ENCODE measurements at places on chromosomes 3 and 15.
A peak's percentile ranks its signal among the peaks of the same experiment; 100 is the strongest.

GRCh38 chr15:78414621-78415250 lies 23.3 kb upstream of the IREB2 start:
- DNase-seq = no peak

DNA sequence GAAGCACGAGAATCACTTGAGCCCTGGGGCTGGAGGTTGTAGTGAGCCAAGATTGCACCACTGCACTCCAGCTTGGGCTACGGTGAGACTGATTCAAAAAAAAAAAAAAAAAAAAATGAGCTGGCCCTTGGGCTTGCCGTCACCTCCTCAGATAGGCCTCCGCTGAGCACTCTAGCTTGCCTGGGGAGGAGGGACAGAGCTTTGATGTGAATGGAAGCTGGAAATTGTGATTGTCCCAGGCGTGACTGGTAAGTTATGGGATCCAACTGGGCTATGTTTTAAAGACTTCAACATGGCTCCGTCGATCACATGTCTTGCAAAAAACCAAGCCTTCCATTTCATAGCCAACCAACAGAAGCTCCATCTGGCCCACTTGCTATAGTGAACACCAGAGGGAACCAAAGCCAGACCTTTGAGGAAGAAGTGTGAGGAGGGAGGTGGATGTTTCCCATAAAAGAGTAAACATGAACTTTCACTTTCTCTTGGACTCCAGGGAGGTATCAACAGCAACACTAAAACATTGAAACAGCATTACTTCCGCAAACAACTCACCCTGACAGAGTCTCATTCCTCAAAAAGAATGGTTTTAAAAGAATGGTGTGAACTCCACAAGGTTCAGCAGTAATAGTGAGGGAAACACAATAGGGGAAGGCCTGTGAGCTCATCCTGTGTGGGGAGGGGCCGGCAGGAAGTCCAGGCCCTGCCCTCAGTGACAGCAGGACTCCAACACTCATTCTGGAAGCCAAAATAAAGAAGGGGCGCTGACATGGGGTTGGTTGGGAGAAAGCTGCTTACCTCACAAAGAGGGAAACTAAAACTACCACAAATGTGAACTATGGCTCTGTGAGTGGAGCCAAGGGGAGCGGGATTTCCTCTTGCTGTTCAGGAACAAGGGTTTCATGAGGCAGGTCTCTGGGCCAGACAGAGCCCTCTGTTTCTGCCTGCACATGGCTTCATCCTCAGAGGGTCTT lies 59.2 kb upstream of the IL12A start:
- no peak for DNase-seq

DNA sequence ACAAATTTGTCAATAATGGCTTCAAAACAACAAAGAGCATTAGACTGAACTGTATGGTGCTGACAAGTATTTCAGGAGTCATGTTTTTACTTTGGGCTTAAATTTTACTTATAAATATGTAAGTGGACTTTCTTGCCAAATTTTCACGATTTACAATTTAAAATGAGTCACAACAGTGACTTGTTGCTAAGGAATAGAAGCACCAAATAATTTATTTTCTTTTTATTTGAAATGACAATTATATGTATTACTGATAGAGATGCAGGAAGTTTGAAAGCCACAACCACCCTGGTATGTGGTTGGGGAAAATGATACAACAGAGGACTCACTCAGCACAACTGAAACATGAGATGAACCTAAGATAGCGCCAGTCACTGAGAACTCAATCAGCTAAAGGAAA lies 90.3 kb downstream of the FMN1 start:
- DNase-seq = no peak

GRCh38 chr3:97958396-97958795 lies 13.8 kb downstream of the RIOX2 start:
- no peak for DNase-seq

DNA sequence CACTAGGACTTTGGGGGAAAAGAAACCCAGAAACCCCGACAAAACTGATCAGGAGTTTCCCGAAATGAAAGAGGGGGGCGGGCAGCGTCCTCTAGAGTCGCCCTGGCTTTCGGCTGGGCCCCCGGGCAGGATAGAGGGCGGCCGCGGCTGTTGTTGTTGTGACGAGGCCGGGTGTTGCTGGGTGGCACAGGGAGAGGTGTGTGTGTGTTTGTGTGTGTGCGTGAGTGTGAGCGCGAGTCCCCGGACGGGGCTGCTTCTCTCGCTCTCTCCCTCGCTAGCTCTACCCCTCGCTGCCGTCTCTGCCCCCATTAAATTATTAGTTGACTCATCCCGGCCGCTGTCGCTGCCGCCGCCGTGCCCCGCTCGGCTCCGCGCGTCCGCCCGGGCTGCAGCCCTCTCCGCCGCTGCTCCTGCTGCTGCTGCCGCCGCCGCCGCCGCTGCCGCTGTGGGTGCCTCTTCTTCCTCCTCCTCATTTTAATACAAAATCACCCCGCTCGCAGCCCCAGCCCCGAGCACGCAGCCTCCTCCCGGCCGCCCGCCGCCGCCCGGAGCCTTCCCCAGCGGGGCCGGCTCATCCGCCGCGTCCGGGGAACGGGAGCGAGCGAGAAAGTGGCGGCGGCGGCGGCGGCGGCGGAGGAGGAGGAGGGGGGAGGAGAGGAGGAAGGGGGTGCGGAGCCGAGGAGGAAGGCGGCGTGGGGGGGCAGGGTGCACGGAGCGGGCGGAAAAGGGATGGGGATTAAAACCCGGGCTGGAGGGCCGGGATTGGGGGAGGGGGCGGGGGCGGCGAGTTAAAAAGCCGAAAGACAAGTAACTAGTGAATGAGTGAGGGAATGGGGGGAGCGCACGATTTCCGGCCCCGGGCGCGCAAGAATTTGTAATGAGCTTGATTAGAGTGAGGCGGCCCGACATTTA lies at the start of gene SATB1:
SATB1 (minus strand) TSS at position 611 of the 912 bp plus-strand sequence. CDS start 4,372 bp downstream, outside the sequence.
- peak; percentile 74 for DNase-seq

- DNase-seq = no peak
These were observed 25.1 kb downstream of the FSTL1 start for GRCh38 chr3:120425572-120426250.

GRCh38 chr3:46607603-46608028 lies 4.7 kb upstream of the FAM240A start:
- DNase-seq = no peak

GRCh38 chr15:64772488-64772887 lies 2.9 kb downstream of the RBPMS2 start:
- no peak for DNase-seq

DNA sequence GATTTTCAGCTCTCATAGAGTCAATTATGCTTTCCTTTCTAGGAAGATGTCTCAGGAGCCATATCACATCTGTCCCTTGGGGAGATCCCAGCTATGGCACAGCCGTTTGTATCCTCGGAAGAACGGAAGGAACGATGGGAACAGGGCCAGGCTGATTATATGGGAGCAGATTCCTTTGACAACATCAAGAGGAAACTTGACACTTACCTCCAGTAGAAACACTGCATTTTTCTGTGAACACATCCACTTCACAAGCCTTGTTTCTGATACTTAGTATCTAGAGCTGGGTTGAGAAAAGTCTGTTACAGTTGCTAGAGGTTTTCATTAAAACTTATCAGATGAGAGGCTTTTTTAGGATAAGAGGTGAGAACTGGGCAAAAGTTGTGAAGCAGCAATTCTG lies 35.4 kb downstream of the GYG1 start:
- no peak for DNase-seq

- no peak for DNase-seq
These were observed 137.8 kb upstream of the SNTN start for GRCh38 chr3:63514678-63515077.

DNA sequence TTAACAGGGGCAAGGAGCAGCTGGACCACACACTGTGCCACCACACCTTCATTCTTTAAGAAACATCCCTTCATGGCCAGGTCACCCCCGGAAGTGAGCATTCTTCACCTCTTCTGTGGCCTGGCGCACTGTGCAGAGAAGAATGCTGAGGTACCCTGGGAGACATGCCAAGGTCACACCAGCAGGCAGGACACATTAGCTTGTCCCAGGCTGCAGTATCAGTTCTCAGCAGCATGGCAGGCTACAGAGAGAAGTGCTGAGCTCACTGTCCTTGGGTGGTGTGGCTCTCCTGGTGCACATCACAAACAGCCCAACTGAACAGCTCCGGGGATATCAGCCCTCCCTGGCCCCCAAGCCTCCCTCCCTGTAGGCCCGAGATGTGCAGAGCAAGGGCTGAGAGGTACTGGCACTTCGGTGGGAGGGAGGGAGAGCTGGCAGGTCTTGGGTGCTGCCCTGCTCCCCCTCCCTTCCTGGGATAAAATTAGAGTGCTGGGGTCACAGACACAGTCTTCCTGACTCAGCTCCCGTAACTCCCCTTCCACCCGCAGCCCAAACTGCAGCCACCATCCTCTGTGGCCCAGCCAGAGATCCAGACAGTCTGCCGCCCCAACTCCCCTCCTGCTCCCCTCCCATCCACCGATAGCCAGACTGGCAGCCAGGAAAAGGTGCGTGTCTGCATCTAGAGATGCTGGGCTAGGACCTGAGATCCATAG lies 13.4 kb downstream of the SEMA7A start:
- DNase-seq = no peak

GRCh38 chr15:81789403-81789802 lies 256.4 kb downstream of the MEX3B start:
- DNase-seq = no peak

Measured in posterior cingulate gyrus (tissue), 11 donors.